ENCODE measurements at places on chromosomes 5 and 9.

GRCh38 chr9:14522627-14523379, 170.4 kb downstream of the ZDHHC21 start:
- DNase-seq = no peak

GRCh38 chr5:5270161-5270560, 130.0 kb downstream of the ADAMTS16 start:
- no peak for DNase-seq

DNA sequence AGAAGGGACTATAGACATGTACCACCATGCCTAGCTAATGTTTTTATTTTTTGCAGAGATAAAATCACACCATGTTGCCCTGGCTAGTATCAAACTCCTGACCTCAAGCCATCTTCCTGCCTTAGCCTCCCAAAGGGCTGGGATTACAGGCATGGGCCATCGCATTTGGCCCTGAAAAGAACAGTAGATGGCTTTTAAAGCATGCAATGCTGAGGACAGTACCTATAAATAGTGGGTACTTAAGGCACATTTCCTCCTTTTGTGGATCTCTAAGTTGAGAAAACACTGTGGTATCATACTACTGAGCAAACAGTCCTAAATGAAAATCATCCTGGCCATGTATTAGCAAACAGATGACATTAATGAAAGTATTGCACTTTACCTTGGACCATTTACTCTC, 119.4 kb downstream of the TTC39B start:
- no peak for DNase-seq

- DNase-seq = no peak
Observed at GRCh38 chr5:43648499-43649124, 45.6 kb downstream of the NNT start.

All from T-helper 22 cell (primary cell).